ENCODE measurements at places on chromosomes 2 and 18.

DNA sequence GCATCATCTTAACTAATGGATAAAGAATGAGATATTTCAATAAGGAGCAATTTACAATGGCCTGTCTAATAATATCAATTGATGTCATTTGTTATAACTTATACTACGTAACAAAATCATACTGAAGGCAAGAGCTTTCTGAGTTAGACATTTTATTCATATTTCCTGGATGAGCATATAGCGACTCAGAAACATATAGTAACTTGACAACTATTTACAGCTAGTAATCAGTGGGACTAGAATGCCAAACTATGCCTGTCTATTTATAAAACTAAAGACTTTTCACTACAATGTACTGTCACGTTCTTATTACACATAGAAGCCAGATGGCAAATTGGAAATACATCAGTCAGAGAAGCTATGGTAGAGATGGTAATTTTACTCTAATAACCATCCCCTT, 766.2 kb upstream of the TMEFF2 start:
- no peak for DNase-seq

DNA sequence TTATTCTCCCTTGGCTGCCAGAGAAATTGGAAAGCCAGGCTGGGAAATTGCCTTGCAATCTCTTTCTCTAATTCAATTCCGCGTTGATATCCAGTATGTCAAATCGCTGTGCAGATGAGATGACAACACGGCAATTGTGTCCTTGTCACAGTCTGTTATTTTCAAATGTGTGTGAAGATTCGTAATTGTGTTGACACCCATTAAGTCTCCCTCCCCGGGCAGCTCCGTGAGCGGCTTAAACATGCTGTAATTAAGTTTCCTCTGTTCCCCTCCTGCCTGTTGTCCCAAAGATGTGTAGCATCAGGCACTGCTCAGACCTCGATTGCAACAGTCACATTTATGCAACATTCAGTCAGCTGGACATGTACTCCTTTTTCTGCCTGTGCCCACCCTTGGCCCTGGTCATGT, 209.5 kb downstream of the LPIN1 start:
- no peak for DNase-seq

DNA sequence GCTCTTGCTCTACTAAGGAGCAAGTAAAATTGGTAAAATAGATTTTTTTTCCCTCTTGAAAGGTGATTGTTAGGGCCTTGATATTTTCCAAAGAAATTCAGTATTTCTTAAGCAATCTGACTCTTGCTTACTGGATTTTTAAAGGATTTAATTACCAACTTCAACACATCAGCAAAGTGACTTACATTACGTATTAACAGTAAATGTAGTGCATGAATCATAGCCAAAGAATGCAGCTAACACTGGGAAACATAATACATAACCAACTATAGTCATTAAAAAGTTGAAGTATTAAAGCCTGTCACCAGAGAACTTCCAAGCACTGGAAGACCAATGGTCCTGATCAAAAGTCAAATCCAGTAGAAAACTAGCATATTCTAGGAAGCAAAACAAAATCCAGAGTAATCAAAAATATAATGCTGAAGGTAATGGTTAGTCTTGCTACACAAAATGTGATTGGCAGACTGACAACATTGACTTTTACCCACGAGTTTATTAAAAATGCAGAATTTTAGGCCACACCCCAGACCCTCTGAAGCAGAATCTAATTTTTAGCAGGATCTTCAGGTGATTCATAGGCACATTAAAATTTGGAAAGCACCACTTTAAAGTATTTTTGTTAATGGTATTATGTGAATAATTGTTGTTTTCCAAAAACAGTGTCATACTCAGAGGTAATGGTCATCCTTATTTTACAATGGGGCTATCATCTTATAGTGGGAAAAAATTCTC, 31.8 kb upstream of the CAVIN2 start:
- DNase-seq: no peak

DNA sequence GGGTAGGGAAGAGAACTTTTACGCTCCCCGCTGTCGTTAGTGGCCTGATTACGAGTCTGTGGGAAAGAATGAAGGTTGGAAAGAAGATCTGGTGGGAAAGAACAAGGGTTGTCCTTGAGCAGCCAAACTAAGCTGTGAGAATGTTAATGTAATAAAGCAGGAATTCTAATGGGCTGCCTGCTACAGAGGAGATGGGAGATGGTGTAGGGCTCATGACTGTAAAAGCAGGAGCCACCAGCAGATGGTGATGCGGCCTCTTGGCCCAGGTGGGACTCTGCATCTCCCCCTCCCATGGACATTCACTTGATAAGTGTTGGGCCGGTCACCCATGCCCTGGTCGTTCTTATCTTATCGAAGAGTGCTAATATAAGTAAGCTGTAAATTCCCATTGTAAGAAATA, 150.0 kb downstream of the NEDD4L start:
- DNase-seq: no peak

GRCh38 chr2:128798502-128799283, 480.0 kb upstream of the HS6ST1 start:
- no peak for DNase-seq

GRCh38 chr2:174014011-174014698, 49.0 kb upstream of the SP3 start:
- no peak for DNase-seq

- no peak for DNase-seq
These were observed 145.2 kb downstream of the CELF4 start for GRCh38 chr18:37420315-37420880.
